HT1080 (cell line): ENCODE measurements at places on chromosomes 16 and 17. TPM values are rescaled to one million over a fixed set of nuclear protein-coding genes. Genes with fewer than 3 reads are reported as not detected.

Gene COX6A2
- not detected in 2 replicates for total RNA-seq

Gene RPS15A
- 1,749 and 1,827 TPM in 2 replicates for total RNA-seq

Gene PDE6G
- total RNA-seq = 0.10 and 0.35 TPM in 2 replicates

Gene CDH1
- not detected in 2 replicates for total RNA-seq

Gene KIF22
- total RNA-seq = 120 and 122 TPM in 2 replicates

Gene SRCIN1
- 0.08 TPM in 1 of 2 replicates, not detected in the other for total RNA-seq

Gene HS3ST2
- total RNA-seq = not detected in 2 replicates

Gene RMI2
- total RNA-seq = 9.4 and 14.2 TPM in 2 replicates

Gene FBXO39
- not detected in 2 replicates for total RNA-seq

Gene NFE2L1
- total RNA-seq = 59.4 and 62.3 TPM in 2 replicates

Gene SETD1A
- total RNA-seq = 3.1 and 5.3 TPM in 2 replicates

Gene MEFV
- total RNA-seq = 0.03 TPM in 1 of 2 replicates, not detected in the other

Gene SERPINF2
- 2.0 and 2.9 TPM in 2 replicates for total RNA-seq

Gene GJC1
- total RNA-seq = 26.0 and 42.7 TPM in 2 replicates

Gene RNF43
- total RNA-seq = 0.14 TPM in 1 of 2 replicates, not detected in the other

Gene CD300E
- not detected in 2 replicates for total RNA-seq

Gene WFIKKN2
- total RNA-seq = not detected in 2 replicates

Gene ARHGDIG
- 0.07 TPM in 1 of 2 replicates, not detected in the other for total RNA-seq

Gene AARS1
- 85.5 and 87.5 TPM in 2 replicates for total RNA-seq

Gene GAST
- not detected in 2 replicates for total RNA-seq

Gene SCN4A
- not detected in 2 replicates for total RNA-seq

Gene CCL3
- total RNA-seq = 0.17 TPM in 1 of 2 replicates, not detected in the other

Gene CDH13
- 50.8 and 66.0 TPM in 2 replicates for total RNA-seq

Gene ARSG
- total RNA-seq = 1.0 and 1.2 TPM in 2 replicates

Gene TMED6
- total RNA-seq = 0.11 and 0.23 TPM in 2 replicates

Gene CCDC144A
- total RNA-seq = 0.10 TPM in 1 of 2 replicates, not detected in the other

Gene MTSS2
- total RNA-seq = 16.0 and 21.1 TPM in 2 replicates

Gene ACSM2A
- total RNA-seq = not detected in 2 replicates

Gene KCNJ18
- 0.07 TPM in 1 of 2 replicates, not detected in the other for total RNA-seq

Gene GALK1
- 33.5 and 37.1 TPM in 2 replicates for total RNA-seq

Gene PIMREG
- total RNA-seq = 12.8 and 12.9 TPM in 2 replicates

Gene ZNF286A
- total RNA-seq = 22.5 and 25.1 TPM in 2 replicates

Gene ABI3
- 10.3 and 13.7 TPM in 2 replicates for total RNA-seq

Gene FBXL16
- 2.0 and 4.2 TPM in 2 replicates for total RNA-seq

Gene ARHGAP27
- 10.2 and 11.4 TPM in 2 replicates for total RNA-seq

Gene KRT27
- not detected in 2 replicates for total RNA-seq
